Aorta (tissue), 5 donors: ENCODE measurements at places on chromosomes 1 and 21.
A peak's percentile ranks its signal among the peaks of the same experiment; 100 is the strongest.

GRCh38 chr1:199778324-199778955 lies 249.1 kb upstream of the NR5A2 start:
- H3K4me3 ChIP-seq: no peak overlapping the region
- no peak overlapping the region for H3K27ac ChIP-seq
- no peaks in the 10 kb centered on the region for H3K36me3 ChIP-seq
- H3K4me1 ChIP-seq: no peaks in the 10 kb centered on the region
- DNase-seq: no peak
- no peaks in the 10 kb centered on the region for H3K27me3 ChIP-seq

DNA sequence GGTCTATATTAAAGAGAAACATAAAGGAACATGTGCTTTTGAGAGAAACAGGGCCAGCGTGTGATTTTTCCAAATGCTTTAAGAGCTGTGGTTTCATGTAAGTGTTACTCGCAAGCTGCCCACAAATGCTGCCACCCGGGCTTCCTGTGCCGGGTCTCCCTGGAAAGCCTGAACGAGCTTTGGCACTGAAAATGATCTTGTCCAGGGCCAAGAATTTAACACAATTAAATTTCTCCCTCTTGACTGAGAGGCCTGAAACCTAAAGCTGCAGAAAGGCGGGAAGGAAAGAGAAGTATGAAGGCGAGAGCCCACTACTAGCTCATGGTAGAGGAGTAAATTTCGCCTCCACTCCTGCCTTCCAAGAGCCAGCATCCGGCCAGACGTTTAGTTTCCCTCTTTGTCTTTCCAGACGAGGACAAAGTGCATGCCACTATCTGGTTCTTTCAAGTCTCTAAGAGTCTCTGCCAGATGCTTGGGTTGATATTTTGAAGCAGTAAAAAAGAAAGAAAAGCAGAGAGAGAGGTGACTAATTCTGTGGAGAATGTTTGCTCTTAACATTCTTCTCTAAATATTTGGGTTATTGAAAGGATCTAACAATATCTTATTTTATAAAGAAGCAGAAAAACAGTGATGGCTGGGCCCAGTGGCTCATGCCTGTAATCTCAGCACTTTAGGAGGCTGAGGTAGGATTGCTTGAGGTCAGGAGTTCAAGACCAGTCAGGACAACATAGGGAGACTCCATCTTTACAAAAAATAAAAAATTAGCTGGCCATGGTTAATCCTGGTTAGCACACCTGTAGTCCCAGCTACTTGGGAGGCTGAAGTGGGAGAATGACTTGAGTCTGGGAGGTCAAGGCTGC lies 100.0 kb upstream of the HNRNPU start:
- no peaks in the 10 kb centered on the region for H3K27me3 ChIP-seq
- DNase-seq: no peak
- peak overlapping the region; percentile 19 for H3K4me3 ChIP-seq
- no peaks in the 10 kb centered on the region for H3K36me3 ChIP-seq

GRCh38 chr1:2640626-2641025 lies 7.8 kb upstream of the MMEL1 start:
- no peaks in the 10 kb centered on the region for H3K4me1 ChIP-seq
- H3K4me3 ChIP-seq: no peak overlapping the region
- H3K27ac ChIP-seq: no peak overlapping the region
- no peaks in the 10 kb centered on the region for H3K27me3 ChIP-seq

DNA sequence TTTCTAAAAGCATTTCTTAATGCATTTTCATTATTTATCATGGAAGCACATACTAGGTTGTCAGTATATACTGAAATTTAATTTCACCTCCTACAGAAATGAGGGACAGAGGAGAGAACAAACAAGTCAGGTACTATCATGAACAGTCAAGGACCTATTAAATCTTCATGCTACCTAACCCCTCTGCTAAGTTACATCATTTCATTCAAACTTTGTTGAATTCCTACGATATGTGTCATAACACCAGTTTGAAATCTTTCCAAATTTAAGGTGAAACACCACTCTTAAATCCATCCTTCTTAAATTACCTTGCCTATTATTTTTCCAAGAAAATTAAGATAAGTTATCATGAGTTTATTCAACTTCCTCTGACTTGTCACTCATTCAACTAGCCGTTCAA lies 78.9 kb downstream of the DENND1B start:
- DNase-seq: no peak
- no peaks in the 10 kb centered on the region for H3K36me3 ChIP-seq
- H3K27me3 ChIP-seq: no peaks in the 10 kb centered on the region
- peaks cover 4% of the 10 kb centered on the region for H3K4me1 ChIP-seq

GRCh38 chr1:38776466-38777065 lies 83.0 kb downstream of the RRAGC start:
- no peaks in the 10 kb centered on the region for H3K4me1 ChIP-seq
- no peak overlapping the region for H3K4me3 ChIP-seq
- no peak overlapping the region for H3K27ac ChIP-seq
- no peaks in the 10 kb centered on the region for H3K36me3 ChIP-seq
- peaks cover 3% of the 10 kb centered on the region for H3K27me3 ChIP-seq
